ENCODE measurements at places on chromosomes 7 and 10.

GRCh38 chr10:6148908-6149307 is 53.8 kb upstream of the PFKFB3 start:
- no peak for DNase-seq

- DNase-seq: no peak
These were observed 350.1 kb downstream of the HGF start for GRCh38 chr7:81419731-81420130.

DNA sequence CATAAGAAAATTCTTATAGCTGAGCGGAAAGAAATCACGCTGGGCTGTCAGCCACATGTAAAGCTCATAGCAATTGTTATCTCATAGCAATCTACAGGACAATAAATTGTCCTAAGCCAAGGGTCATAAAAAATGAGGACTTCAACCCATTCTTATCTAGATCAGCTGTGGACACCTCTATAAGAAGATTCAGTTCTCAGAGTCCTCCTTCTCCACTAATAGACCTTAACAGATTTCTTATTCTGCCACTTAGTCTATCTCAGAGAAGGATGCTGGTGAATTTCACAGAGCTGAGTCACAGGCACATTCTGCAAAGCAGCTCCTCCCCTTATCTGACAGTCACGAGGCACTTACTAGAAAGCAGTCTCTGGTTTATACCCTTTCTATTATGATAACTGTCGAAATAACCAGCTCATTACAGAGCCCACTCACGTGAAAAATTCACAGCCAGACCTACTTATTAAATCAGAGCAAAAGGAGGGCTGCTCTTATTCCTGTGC is 185.3 kb upstream of the PCLO start:
- DNase-seq: peak; percentile 54

GRCh38 chr7:37391791-37392672 is 56.6 kb downstream of the ELMO1 start:
- DNase-seq: no peak

DNA sequence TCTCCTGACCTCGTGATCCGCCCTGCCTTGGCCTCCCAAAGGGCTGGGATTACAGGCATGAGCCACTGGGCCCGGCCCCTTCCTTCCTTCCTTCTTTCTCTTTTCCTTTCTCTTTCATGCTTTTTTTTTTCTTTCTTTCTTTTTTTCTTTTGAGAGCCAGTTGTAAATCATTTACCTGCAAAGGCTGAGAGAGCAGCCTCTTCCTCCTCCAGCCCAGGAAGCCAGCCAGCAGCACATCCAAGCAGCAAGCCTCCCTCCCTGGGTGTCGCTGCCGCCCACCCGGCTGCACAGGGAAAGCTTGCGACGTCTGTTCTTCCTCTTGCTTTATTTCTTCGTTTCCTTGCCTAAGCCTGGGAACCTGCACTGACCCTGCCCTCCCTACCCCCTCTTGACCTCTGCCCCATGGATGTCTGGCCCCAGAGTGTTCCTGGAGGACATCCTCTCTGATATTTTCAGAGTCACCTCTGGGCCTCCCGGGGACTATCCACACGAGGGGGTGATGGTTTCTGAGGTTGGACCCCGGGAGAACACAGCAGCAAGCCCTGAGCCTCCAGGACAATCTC is 62.8 kb upstream of the MYL10 start:
- no peak for DNase-seq

GRCh38 chr10:3424111-3424851 is 251.7 kb upstream of the PITRM1 start:
- no peak for DNase-seq

- DNase-seq: no peak
These were observed 66.8 kb upstream of the CDK1 start for GRCh38 chr10:60711496-60711895.

- DNase-seq: peak; percentile 62
These were observed 51.3 kb downstream of the MALSU1 start for GRCh38 chr7:23350466-23350865.

DNA sequence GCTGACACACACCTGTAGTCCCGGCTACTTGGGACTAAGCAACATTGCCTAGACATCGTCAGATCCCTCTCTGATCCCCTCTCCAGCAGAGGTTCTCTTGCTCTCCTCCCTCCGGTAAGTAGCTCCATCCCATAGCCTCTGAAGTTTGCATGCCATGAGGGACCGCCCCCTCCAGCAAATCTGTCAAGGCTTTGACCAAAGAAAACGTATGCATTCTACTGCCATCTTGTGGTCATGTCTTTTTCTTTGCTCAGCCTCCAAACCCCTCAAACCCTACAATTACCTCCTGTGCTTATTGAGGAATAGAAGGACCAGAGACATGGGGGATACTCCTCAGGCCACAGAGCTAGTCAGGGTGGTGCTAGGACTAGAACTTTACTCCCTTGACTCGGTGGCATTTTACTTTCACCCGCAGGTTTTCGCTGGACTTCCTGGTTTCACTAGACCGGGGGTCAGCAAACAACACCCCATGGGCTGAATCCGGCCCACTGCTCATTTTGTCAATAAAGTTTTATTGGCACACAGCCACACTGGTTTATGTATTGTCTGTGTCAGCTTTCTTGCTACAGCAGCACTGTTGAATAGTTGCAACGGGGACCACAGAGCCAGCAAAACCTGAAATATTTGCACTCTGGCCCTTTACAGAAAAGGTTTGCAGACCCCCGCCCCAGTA is 202.6 kb upstream of the FOXK1 start:
- peak; percentile 94 for DNase-seq

GRCh38 chr7:121330053-121330833 is 1.4 kb downstream of the WNT16 start:
- DNase-seq: no peak

GRCh38 chr10:121313119-121313875 is 284.9 kb downstream of the FGFR2 start:
- DNase-seq: no peak

DNA sequence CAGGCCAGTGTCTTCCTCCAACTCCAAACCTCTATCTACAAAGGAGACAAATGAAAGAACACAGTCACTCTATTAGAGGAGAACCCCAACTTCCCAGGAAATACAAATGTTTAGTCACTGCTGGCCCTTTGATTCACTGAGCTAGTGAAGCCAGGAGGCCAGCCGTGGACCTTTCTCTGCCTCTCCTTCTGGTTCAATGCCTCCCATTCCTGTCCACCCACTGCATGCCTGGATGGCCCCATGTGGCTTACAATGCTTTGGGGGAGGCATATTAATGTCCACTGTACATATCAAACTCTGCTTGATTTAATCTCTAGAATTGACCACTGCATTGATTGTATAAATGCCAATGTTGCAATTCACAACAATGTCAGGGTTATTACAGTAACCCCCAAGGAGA is 687.3 kb downstream of the KCNMA1 start:
- no peak for DNase-seq

- DNase-seq: no peak
These were observed 231.3 kb downstream of the LRMDA start for GRCh38 chr10:75662715-75663114.

DNA sequence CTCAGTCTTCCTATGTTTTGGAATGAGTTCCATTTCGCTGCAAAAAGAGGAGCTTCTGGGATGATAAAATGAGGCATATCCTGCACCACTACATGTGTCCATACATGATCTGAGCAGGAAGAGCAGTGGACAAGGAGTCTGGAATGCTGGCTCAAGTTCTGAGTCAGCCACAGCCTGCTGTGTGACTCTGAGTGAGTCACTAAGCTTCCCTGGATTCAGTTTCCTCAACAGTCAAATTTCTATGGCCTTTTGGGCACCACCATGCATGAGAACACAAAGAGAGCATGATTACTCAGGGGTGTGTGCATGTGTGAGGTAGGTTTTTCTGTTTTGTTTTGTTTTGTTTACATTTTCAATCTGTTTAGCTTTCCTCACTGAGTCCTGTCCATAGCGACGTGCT is 254.6 kb downstream of the ANKRD30A start:
- no peak for DNase-seq

- no peak for DNase-seq
These were observed 24.0 kb upstream of the HSPA12A start for GRCh38 chr10:116766241-116766827.

GRCh38 chr10:31770307-31770902 is 158.2 kb downstream of the ARHGAP12 start:
- DNase-seq: peak; percentile 45

Measured in SK-MEL-5 (cell line).